ENCODE measurements at places on chromosomes 5 and 9.

GRCh38 chr5:40309851-40310250, 369.9 kb upstream of the PTGER4 start:
- DNase-seq, result no peak

DNA sequence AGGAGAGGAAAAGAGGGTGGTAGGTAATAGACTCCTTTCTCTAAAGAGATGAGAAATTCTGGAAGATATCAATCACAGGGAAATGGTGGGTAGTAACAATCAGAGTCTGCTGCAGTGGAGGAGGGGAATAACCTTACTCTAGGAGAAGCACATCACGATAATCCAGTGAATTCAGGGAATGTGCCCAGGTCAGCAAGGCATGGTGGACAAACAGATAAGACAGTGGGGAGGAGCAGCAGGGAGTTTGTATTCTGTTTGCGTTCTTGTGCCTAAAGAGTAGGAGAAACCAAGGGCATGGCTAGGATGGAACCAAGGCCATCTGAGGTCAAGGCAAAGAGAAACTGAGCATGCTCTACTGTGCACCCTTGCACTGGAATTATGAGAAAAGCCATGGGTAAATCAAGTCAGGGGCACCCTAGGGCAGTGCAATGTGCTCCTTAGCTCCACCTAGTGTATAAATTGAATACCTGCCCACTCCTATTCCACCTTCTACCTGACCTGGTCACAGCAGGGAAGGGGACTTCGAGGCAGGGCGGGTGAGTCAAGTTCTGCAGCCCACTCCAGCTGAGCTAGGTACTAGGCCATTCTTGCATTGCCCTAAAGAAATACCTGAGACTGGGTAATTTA, 31.6 kb downstream of the RETREG1 start:
- no peak for DNase-seq

DNA sequence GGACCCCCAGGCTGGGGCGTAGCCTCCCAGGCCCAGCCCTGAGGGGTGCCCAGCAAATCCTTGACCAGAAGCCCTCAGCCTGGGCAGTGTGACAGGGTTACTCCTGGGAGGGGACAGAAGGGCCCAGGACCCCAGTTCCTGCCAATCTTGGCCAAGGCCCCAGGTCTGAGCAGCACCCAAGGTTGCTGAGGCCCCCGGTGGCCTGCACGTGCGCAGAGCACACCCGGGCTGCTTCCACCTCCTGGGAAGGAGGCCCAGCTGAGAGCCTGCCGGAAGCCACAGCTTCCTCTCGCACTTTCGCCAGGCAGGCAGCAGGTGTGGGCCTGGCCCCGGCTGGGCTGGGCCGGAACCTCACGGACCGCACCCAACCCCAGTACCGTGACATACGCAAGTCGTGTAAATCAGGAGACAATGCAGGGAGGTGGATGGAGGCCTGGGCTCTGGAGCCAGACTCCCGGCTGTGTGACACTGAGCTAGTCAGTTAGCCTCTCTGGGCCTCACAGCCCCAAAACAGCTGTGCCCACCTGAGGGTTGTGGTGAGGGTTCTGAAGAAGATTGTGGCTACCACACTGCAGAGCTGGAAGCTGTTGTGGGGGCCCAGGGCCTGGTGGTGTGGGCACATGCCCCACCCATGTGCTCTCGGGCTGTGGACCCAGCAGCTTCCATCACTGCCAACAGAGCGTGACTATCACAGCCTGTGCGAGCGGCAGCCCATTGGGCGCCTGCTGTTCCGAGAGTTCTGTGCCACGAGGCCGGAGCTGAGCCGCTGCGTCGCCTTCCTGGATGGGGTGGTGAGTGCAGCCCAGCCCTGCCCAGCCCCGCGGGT, 5.1 kb downstream of the GRK6 start:
- no peak for DNase-seq

- DNase-seq, result no peak
Observed at GRCh38 chr9:77953590-77953989, 78.0 kb downstream of the GNAQ start.

DNA sequence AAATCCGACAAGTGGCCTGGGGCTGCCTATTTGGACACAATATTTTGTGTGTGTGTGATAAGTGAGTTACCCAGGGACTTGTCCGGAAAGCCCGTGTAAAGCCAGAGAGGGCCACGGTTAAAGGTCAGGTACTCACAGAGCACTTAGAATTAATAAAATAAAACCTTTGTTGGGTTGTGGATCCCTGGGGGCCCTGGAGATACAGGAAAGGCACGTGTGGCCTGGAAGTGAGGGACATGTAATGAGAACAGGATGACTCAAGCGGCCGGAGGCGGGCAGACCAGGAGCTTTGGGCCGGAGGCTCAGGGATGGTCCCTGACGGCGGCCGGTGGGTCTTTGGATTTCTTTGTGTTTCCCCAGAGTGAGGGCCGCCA, 1.0 kb downstream of the DMRT2 start:
- no peak for DNase-seq

DNA sequence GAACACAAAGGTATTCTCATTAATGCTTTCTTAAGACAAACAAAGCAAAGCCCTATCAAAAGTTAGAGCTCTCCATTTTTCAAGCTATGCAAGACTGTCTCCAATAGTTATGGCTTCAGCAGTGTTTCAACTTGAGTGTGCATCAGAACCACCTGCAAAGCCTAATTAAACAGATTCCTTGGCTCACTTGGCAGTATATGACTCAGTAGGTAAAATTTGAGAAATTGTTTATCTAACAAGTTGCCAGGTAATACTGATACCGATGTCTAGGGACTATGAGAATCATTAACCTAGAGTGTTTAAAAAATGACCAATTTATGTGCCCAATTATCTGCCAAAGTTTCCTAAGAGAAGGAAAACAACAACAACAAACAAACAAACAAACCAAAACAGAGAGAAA, 60.3 kb upstream of the PARP8 start:
- DNase-seq, result no peak

DNA sequence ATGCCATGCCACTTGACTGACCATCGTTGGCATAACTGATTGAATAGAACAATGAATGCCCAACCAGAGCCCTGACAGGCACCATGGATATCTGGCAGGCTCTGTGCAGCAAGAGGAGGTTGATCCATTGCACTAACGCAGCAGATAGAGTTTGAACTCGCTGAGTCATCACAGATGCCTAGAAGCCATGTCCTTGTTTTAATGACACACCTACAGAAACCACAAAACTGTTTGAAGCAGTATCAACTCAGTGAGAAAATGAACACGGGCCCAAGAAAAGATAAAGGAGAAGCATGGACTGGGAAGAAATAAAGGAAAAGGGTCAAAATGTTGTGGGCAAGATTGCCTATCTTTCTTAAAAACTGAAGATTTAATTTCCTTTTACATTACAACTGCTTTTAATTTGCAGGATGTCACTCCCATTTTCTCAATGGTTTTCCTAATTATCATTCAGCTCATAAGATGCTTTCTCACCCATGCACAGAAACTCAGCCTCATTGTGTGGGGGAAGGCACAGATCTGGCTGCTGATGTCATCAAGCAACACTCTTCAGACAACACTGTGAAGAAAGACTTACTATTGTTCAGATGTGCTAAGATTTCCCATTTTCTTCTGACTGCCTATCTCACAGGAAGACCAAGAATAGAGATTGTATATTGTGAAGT, 129.0 kb downstream of the PIK3R1 start:
- DNase-seq, result no peak

DNA sequence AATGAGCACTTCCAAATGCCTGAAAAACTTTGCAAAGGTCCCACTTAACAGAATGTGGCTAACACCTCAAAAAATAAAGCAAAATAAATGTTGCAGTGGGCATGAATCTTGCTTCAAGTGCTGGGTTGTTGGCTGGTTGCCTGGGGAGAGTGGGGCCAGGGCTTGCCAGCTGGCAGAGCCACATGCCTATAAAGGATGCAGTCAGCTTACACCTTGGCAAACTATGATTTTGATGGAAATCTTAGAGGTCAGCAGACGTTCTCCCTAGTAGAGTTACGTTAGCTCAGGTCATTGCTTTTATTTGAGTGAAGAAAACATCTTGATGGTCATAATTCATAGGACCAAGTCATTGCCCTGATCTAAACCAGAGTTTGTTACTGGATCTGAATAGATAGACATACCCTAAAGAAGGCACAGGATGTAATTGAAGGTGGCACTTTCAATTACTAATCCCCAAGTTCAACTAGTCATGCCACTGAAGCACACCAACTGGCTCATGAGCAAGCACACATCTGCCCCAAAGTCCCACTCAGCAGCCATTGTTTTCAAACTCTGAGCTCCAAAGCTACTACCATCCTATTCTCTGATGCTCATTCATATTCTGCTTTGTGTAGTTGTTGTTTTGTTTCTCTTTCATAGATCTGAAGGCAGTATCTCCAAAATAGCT, 51.2 kb upstream of the ZSWIM6 start:
- no peak for DNase-seq

GRCh38 chr9:1456301-1457024, 406.3 kb downstream of the DMRT2 start:
- no peak for DNase-seq
